ENCODE measurements at places on chromosomes 7 and 10.

DNA sequence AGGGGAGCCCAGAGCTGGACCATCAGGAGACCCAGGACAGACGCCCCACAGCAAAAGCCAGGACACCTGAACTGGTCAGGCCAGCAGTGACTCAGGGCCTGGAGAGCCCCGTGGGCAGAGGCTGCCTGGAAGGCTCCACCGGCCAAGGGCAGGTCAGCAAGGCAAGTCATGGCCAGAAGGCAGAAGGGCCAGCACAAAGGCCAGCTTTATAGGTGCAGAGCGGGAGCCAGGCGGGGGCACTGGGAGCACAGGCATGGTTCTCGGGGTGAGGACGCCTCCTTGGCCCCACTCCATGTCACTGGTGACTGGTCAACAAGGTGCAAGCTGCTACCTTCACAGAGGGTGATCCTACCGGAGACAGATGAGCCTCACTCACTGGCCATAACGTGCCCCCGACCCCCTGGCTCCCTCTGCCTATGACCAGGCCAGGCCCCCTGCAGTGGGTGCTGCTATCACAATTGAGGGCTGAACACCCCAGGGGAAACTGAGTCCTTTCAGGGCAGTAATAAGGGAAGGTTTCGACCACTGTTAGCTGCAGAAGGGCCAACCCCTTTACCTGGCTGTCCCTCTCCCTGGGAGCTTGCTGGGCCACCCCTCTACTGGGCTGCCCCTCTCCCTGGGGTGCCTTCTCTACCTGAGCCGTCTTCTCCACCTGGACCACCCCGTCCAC is 317.4 kb downstream of the PTPRN2 start:
- DNase-seq = no peak

GRCh38 chr10:132624847-132625471 is 87.4 kb downstream of the INPP5A start:
- DNase-seq = no peak

- DNase-seq = no peak
Observed at GRCh38 chr10:37582237-37582636, 275.2 kb downstream of the ZNF248 start.

- DNase-seq = no peak
Observed at GRCh38 chr10:96896884-96897589, 64.9 kb downstream of the LCOR start.

GRCh38 chr10:852386-852785 is 79.1 kb downstream of the LARP4B start:
- no peak for DNase-seq

DNA sequence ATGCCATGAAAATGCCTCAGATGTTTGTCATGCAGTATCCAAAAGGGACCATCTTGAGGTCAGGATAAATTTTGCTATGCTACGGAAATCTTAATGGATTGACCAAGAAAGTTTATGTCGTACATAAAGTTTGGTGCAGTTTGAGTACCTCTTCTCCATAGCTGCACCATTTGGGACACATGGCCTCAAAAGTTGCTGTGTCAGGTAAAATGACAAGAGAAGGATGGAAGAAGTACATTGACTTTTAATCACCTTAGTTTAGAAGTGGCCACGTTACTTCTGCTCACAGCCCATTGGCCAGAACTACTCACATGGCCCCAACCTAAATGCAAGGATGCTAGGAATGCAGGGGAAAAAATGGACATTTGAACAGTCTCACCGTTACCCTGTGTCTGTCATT is 107.4 kb upstream of the NAMPT start:
- DNase-seq = no peak

DNA sequence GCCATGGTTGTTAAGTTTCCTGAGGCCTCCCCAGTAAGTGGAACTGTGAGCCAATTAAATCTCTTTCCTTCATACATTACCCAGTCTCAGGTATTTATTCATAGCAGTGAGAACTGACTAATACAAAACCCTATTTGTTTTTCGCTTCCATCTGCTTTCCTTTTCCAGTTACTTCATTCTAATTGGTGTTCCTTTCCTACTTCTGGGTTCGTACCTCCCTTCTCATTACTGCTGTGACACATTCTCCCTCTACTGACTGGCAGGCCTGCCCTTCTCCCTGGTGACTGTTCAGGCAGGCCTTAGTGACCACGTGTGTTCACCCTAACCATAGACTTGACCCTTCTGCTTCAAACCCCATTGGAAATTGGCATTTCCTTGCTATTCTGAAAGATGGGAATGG is 37.7 kb downstream of the MTURN start:
- DNase-seq = no peak

DNA sequence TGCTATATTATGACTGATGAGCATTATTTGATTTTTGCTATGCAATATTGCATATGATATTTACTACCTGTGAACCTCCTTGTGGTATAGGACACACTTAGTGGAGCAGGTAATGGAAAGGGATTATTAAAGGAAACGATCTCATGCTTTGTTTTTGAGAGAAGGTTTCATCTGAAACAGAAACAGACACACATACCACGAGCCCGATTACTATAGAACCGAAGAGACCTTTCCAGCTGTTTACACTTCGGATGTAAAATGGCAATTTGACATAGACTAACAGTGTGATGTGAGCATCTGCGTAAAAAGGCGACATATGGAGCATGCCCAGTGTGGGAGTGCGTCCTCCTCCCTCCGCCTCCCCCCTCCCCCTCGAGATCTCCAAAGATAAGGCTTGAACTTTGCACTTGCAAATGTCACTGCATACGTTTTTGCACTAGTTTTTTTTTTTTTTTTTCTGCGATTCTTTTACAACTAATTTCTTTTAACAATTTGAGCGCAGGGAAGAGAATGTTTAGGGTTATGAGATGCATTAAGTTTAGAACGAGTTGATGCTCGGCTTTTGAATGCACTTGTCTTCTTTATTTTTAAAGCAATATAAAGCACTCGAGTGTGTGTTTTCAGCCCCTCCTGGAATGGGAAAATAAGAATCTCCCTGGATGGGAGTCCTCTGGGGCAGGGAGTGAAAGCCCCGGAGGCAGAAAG is 251.0 kb downstream of the NSUN6 start:
- no peak for DNase-seq

DNA sequence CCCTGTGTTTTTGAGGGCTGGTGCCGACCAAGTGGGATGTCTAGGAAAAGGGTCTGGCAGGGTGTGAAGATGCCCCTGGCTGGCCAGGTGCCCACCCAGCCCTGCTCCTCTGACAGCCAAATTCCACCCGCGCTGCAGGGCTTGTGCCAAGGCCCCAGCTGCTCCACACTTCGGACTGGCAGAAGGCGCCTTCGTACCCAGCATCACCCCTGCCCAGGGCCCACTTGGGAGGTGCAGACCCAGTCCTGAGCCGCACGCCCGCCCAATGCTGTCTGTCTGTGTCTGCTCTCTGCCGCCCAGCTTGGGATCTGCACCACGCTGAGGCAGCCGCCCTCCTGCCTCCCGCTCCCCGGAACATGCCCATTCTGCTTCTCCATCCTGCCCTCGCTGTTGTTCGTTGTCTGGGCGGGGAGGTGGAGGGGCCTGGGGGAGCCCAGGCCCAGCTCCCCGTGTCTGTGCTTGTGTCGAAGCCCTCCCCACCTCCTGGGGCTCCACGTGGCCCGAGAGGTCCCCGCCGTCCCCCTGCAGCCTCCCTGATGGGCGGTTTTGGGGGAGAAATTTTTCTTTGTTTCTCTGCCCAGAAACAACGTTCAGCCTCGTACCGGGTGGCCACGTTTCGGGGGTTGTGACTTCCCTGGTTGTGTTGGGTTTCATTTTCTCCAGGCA is 36.9 kb upstream of the PPIF start:
- DNase-seq = no peak

- DNase-seq = no peak
Observed at GRCh38 chr10:27413831-27414348, 90.2 kb upstream of the RAB18 start.

GRCh38 chr7:116977172-116977571 is 23.9 kb downstream of the ST7 start:
- no peak for DNase-seq

DNA sequence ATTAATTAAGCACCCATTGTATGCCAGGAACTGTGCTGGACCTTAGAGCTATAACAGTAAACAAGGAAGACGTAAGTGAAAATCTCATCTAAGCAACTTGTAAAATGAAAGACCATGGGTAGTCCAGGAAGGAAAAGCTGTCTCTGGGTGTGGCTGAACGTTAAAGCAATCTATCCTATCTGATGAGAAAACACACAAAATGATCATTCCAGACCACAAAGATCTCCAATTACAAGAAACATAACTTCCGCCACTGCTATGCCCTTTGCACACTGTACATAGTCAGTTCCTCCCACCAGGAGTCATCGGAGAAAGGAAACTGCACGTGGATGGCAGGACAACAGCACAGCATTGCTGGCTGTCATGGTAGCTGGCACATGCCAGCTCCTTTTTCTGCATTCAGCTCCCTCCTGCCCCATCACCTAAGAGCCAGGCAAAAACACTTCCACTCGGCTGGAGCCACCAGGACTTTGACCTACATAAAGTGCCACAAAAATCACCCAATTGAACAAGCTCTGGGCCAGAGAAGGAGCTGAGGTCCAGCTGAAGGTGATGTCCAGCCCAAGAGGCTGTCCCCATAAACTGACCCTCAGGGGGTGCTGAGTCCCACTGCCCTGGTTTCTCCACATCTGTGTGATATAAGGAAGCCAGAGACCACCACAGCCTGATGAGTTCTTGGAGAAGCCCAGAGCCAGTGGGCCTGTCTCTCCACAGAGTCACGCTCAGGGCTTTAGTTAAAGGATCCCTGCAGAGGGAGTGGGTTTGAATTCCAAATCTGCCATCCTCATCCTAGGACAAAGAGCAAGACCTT is 56.4 kb downstream of the STEAP1B start:
- no peak for DNase-seq

- DNase-seq = no peak
Observed at GRCh38 chr10:121493521-121493920, 104.7 kb downstream of the FGFR2 start.

GRCh38 chr10:5040781-5041470 is 37.3 kb upstream of the AKR1C2 start:
- no peak for DNase-seq

GRCh38 chr7:129751916-129752315 is 140.4 kb downstream of the NRF1 start:
- no peak for DNase-seq

DNA sequence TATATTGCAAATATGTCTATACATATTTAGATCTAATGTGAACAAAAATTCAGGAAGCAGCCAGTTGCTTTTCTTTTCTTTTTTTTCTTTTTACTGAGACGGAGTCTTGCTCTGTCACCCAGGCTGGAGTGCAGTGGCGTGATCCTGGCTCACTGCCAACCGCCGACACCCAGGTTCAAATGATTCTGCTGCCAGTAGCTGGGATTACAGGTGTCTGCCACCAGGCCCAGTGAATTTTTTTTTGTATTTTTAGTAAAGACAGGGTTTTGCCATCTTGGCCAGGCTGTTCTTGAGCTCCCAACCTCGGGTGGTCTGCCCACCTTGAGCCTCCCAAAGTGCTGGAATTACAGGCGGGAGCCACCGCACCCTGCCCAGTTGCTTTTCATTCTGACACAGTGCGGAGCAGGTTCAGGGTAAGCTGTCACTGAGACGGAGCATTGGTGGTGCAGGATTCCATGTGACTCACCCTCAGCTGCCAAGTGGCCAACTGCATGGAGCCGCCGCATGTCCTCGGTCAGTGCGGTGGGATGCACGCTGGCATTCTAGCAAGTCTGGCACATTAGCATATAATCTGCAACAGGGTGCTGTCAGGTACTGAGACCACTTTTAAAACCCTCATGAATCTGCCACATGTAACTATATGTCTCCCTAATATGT is 362.7 kb downstream of the DNAJB6 start:
- no peak for DNase-seq

DNA sequence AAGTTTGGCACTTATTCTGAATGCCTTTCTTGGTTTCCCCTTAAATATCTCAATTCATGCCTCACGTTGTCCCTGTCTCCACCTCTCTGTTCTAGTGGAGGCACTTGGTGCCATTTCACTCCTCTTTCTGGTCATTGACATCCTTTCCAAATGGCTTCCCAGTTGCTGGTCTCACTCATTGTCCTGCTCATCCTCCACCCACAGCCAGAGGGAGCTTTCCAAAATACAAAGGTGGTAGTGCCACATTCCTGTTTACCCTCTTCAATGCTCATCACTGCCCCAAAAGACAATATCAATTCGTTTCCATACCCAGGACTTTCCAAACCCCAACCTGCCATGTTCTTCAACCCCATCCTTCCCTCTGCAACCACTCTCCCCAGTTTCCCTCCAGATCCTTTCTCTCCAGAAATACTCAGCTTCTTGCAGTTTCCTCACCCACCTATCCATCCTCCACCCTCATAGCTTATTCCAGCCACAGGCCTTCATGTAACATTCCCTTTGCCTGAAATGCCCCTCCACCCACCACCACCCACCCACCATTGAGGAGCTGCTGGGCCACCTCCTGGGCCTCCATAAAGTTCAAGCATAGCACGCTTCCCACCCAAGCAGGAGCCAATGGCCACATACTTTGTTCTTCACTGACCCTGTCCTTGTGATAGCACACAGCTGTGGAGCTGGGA is 63.1 kb upstream of the ADRB1 start:
- no peak for DNase-seq

- no peak for DNase-seq
Observed at GRCh38 chr10:96211764-96212163, 59.6 kb downstream of the BLNK start.

DNA sequence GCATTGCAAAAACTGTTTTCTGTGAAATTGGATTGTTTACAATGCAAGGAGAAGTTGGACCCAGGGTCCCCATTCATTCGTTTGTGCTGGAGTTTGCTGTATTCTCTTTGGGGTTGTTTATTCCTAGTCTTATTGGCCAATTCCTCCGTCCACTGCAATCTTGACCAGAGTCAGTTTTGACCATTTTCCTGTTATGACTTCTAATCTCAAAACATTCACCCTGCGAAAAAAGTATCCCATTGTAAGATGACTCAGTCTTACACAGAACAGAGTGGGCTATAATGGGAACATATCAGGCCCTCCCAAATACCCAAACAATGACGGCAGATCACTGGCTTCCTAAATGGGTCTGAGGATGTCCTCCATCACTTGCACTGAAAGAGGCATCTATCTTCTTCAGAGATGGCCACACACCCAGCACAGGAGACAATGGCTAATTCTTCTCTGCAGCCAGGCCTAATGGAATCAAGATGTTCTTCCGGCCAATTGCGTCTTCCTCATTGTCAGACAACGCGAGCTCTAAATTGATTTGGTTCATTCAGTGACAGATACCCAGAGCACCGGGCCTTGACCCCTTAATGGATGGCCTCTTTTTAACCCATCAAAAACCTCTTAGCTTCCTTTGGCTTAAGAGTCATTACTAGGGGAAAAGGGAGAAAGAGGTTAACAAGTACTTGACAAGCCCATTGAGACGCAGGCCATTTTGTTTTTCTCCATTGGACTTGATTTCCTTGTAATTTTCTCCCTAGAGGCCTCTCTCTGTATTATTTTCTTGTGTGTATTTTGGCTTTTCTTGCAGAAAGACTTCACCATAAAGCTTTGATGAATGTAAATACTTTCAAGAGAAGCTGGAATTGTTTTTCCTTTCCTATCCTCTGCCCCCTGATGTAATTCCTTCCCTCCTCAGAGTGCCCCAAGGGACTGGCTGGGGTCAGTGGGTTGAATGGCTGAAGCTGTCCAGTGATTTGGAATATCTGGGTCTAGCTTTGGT is 129.6 kb downstream of the PRPF18 start:
- DNase-seq = no peak
